NCI-H69 (cell line): ENCODE measurements at places on chromosomes 5 and 9.
A peak's percentile ranks its signal among the peaks of the same experiment; 100 is the strongest.

DNA sequence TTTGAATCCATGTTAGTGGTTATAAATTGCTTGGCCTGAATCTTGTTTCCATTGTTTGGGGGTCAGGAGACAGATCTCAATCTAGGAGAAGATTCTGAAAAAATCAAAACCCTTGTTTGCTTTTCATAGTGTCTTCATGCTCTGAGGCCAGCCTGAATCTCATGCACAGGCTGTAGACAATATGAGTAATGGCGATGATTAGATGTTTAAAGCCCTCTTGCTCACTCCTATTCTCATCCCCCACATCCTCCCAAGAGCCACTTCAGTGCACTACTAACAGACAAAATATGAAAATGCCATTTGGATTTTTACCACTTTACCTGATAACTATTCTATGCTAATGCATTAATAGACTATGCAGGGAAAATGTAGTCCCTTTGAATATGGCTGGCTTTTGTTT is 129.4 kb downstream of the NUDT12 start:
- no peak for DNase-seq

- no peak for DNase-seq
These were observed 79.4 kb downstream of the NPR3 start for GRCh38 chr5:32790411-32790951.

- DNase-seq, result no peak
These were observed 36.7 kb downstream of the RNF44 start for GRCh38 chr5:176500511-176500910.

GRCh38 chr5:147344861-147345260 is 110.0 kb downstream of the STK32A start:
- no peak for DNase-seq

GRCh38 chr5:102815084-102815483 is 60.0 kb downstream of the PAM start:
- no peak for DNase-seq

GRCh38 chr9:96251451-96251850 is 50.5 kb downstream of the HSD17B3 start:
- no peak for DNase-seq

DNA sequence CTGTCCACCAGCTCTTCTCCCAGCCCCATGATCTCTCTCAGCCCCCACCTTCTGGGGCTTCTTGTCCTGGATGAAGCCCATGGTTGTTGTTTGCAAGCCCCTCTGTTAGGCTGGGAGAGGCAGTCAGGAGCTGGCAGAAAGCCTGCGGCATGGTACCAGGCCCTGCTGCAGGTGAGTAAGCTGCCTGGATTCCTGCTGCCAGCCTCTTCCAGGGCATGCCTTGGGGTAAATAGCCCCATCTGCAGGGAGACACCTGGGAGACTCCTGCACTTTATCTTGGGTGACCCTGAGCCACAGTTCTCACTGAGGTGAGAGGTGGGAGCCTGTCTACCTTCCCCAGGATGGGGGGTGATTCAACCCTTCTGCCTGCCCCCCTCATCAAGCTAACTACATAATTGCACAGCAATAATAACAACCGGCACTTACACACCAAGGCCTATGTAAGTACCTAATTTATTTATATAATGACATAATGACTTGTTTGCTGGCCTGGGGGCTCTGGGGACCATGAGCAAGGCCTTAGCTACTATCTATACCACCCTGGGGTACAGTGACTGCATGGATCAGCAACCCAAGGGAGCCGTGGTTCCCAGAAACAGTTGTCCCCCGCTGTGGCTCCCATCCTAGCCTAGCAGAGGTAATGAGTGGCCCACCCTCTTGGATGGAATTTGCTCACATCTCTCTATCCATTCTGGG is 116.0 kb downstream of the PSD2 start:
- peak; percentile 88 for DNase-seq

DNA sequence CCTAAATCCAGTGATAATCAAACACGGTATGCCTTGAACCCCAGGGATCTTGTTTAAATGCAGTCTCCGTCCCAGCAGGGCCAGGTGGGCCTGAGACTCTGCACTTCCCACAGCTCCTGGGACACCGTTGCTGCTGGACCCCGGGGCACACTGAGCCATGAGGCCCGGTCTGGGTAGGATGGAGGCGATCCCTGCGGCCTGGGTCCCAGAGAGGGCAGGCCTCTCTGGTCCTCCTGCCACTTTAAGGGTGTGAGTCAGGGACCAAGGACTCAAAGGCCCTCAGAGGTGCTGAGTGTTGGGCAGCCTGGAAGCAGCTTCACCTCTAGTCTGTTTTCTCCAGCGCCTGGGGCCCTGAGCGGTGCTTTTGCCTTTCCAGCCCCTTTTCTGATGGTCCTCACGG is 34.1 kb upstream of the SLC9A3 start:
- DNase-seq, result no peak

DNA sequence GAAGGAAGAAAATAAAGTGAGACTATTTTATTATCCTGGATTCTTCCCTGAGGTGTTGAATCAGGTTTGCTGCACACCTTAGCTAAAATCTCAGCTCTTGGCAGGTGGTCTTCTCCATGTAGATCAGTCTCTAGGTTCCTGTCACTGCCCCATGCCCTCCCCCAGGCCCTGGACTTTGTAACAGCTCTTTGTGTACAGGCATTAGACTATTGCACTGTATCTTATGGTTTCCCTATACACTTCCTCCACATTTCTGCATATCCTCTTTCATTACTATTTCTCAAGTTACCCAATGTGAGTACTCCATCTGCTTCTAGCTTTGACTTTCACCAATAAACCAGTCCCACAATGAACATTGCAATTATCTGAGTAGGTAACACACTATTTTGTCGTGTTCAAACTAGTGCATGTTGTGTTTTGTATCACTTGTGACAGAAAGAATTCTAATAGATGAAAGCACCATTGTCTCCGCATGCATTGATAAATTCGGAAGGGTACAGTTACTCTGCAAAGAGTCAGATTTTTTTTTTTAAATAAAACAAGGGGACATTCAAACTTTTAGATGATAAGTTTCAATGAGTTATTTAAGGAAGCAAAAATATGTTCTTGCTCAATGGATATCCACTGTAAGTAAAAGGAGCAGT is 1348.7 kb upstream of the C9orf72 start:
- DNase-seq, result peak; percentile 45

GRCh38 chr9:75921391-75922127 is 31.1 kb downstream of the PCSK5 start:
- no peak for DNase-seq

- DNase-seq, result no peak
These were observed 11.4 kb downstream of the BASP1 start for GRCh38 chr5:17228821-17229291.

- DNase-seq, result no peak
These were observed 22.2 kb upstream of the CXCL14 start for GRCh38 chr5:135600971-135601381.

GRCh38 chr9:12922224-12922866 is 147.5 kb downstream of the LURAP1L start:
- DNase-seq, result no peak

DNA sequence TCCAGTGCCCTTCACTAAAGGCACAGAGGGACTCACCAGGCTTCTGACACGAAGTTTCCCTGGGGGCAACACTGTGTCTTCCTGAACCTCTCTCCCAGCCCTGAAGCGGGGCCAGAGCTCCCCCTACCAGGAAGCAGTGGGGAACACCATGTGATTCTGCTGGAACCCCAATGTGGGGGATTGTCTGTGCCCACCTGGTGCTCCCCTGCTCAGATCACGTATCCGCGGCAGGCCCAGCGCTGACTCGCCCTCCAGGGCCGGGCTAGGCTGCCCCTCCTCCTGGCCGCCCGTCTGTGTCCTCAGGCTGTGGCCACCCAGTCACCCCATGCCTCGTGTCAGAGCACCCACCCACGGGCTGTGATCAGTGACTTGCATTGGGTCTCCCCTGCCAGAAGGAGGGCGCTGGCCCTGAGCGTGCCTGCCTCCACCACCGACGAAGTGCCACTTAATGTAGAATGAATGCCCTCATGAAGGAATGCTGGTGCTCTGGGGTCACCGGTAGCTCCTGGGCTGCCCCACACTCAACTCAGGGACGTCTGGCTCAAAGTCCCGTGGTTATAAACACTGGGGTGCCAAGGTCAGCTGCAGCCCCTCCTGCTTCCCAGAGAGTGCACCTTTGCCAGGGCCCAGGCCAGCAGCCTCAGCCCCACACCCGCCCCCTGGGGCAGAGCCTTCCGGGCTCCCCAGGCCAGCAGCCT is 22.1 kb downstream of the SARDH start:
- peak; percentile 65 for DNase-seq

DNA sequence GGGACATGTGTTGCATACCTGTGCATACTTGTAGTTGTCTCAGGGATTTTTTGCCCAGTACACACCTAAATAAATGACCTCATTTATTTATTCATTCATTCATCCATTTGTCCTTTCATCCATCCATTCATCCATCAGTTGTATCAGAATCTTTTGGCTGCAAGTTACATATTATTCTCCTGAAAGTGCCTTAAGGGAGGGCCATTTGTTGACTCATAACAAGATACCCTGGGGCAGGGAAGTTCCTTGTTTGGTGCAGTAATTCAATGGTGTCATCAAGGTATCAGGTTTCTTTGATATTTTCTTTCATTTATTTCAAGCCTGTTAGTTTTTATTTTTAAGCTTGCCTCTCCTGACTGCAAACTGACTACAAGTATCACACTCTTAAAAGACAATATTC is 597.9 kb upstream of the TLE4 start:
- peak; percentile 83 for DNase-seq

DNA sequence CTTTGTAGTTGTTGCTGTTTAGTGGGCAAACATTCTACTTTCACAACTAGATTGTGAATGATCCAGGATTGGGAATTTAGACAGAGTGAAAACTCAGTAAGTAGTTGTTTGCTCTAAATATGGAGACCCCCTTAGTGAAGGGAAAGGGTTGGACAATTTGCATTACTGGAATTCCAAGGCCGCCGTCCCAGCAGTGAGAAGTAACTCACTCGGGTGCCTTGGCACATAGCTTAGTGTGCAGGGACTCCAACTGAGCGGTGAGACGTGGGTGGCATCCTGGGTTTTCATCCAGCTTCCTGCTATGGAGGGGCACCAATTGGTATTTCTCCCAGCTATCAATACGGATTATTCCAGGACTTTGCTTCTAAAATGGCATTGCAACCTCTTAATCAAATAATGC is 69.7 kb upstream of the FCN1 start:
- DNase-seq, result no peak

- DNase-seq, result no peak
These were observed 796 bp downstream of the TRIM52 start for GRCh38 chr5:181259974-181260719.

DNA sequence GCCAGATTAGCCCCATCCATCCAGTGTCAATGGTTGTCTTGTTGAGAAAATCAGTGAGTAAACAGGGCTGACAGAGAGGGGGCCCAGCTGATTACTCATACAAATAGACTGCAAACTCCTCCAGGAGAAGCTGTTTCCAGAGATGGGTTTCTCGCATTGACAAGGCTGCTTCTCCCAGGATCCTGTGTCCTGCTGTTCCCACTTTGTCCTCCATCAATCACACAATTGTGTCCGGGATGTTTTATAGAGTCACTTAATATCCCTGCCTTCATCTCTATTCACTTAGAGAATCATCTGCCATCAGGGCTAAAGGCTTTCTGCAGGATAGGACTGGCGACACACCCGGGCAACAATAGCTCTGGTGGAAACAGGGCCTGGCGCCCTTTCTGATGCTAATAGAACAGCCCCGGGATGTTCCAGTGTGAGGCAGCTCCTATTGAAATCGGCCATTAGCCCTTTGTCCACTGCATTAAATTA is 71.7 kb upstream of the TBCA start:
- peak; percentile 87 for DNase-seq

DNA sequence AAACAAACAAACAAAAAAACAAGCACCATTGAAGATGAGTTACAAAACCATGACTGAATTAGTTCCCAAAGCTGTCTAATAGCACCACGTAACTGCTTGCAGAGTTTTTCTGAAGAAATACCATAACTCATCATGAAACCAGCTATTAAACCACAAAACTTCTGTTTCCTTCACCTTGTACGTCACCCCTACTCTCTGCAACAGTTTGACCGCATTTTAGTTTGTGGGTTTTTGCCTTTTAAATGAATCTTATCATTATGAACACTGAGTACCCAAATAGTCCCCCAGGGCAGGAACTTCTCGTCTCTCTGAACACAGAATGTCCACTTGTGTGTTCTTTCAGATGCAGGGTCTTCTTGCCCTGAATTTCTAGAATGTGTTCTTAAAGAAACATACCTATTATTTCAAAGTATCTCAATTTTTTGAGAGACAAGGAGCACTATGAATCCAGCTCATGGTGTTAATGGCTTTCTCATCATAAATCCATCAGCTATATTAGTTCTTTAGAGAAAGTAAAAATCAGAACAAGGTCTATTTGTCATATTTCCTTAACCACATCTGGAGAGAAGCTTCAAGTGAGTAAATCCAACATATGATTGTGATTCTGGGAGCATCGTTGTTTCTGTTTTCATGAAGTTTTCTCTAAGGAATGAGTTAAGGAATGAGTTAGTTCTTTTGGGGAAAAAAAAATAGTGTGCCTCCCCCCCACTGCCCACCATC is 210.6 kb downstream of the AUH start:
- no peak for DNase-seq

DNA sequence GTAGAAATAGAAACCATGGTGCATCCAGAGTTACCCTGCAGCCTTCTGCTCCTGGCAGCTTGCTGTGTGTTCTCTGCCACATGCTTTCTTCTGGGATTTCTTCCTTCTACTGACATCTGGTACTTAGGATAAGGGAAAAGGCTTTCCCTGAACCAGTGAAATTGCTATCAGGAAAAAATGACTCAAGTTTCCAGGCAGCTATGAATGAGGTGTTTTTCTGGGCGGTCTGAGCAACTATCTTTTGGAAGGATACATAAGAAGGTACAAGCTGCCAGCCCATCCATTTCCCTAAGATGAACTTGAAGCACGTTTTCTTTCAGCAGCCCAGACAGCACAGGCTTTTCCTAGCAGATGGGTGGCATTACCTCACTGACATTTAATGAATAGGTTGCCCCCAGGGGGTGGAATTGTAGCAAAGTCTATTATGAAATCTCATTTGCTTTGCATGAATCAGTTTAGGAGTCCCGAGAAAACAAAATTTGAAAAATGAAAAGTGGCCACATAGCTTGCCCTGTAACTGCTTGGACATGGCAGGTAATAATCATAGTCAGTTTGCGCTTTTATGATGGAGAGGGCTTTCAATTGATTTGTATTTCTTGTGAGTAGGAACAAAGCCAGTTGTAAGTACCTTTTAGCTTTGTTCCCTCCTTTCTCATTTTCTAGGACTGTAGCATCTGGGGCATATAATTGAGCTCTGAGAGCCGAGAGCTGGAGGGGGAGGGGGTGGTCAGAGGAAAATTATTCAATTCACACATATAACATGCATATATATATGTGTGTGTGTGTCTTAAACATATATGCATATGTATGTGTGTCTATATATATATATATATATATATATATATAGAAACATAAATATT is 108.5 kb downstream of the C9orf152 start:
- DNase-seq, result peak; percentile 99

DNA sequence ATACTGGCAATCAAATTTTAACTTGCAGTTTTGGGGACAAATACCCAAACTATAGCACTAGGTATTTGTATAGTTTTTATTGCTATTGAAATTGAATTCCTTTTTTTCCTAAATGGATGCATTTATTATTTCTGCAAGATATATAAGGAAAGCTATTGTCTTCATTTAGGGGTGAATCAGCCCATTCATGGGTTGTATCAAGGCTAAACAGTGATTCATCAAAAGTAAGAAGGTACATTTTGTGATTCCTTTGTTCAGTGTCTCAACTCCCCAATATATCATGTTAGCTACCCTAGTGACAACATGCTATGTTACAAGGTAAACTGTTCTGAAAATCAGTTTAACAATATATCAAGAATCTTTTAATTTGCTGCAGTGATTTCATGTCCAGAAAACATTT is 185.7 kb downstream of the PLK2 start:
- no peak for DNase-seq
